Smooth muscle cell of the brain vasculature (primary cell): ENCODE measurements at places on chromosomes 16 and 17.

DNA sequence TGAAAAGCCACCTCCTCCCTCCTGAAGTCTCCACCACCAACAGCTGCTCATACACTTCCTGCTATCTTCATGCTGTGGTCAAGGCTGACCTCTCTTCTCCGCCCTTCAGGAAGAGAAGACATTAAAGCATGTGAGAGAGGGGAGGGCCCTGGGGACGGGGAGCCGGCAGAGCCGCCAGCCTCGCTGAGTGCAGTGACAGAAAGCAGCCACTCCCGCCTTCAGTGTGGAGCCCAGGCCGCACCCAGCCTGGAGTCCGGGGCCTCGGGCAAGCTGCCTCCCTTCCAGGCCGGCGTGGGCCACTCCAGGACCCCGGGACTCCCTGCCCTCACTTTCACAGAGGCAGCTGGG, 94.7 kb upstream of the TNRC6C start:
- no peak for DNase-seq

GRCh38 chr16:62046801-62047200, 10.6 kb upstream of the CDH8 start:
- DNase-seq: no peak

GRCh38 chr17:79986411-79987186, 49.1 kb downstream of the TBC1D16 start:
- DNase-seq: peak; percentile 50

DNA sequence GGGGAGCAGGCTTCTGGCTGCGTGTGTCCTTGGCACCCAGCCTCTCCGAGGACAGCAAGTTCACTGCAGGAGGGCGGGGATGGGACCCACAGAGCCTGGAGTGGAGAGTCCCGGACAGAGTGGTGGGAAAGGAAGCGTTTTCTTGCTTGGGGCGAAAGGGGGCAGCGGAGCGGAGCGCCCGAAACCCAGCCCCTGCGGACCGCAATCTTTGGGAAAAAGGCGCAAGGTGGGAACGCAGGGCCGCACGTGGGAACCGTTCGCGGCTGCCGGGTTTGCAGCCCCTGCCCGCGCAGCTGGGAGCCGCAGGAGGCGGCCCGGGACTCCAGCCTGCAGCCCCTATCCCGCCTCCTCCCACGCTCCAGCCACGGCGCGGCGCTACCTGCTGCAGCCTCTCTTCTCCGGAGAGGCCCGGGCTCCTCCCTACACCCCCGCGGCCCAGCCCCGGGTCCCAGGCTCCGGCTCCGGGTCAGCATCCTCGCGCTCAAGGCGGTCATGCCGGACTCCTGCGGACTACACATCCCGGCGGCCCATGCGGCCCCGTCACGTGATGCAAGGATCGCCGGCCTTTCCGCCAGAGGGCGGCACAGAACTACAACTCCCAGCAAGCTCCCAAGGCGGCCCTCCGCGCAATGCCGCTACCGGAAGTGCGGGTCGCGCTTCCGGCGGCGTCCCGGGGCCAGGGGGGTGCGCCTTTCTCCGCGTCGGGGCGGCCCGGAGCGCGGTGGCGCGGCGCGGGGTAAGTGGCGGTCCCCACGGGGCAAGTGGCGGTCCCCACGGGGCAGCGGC, at the start of the genes NTHL1 and TSC2:
TSS of gene NTHL1 (minus strand) at position 505 of the 786 bp plus-strand sequence. CDS start at position 494, 11 bp downstream.
TSS of gene TSC2 (plus strand) at position 656 of the 786 bp plus-strand sequence. CDS start 631 bp downstream, outside the sequence.
- peak; percentile 90 for DNase-seq
